Osteoblast (primary cell): ENCODE measurements at places on chromosomes 5 and 9. TPM values are rescaled to one million over a fixed set of nuclear protein-coding genes. Genes with fewer than 3 reads are reported as not detected.

CCDC171 gene
- 5.8 and 8.0 TPM in 2 replicates for total RNA-seq

C7 gene
- total RNA-seq, result 0.36 and 0.88 TPM in 2 replicates

IFNA2 gene
- total RNA-seq, result not detected in 2 replicates

NSG2 gene
- total RNA-seq, result not detected in 2 replicates

IFNB1 gene
- total RNA-seq, result not detected in 2 replicates

LAMC3 gene
- under 0.01 TPM in 1 of 2 replicates, not detected in the other for total RNA-seq

SH2D3C gene
- 0.29 and 0.36 TPM in 2 replicates for total RNA-seq

MORN5 gene
- total RNA-seq, result 0.36 TPM in 1 of 2 replicates, not detected in the other
